ENCODE measurements at places on chromosomes 7 and 10.

GRCh38 chr10:131856441-131857094 lies 44.2 kb upstream of the PPP2R2D start:
- DNase-seq, result no peak

DNA sequence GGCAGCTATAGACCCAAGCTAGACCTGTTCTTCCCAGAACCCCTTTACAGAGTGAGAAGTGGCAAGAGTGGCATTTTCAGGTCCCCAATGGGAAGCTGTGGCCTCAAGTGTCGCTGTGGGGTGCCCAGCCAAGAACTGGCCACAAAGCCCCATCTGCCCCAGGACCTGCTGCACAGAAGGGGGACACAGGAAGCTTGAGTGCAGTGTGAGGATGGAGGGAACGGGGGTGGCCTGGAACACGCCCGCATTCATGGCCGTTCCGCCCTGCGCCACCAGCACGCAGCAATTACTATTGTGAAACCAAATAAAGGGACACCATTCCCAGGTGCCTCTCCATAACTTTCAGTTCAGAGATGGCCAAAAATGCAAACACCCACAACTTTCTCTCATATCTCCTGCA lies 237.6 kb upstream of the TCERG1L start:
- DNase-seq, result no peak

GRCh38 chr10:48691812-48692528 lies 7.3 kb downstream of the WDFY4 start:
- DNase-seq, result no peak

DNA sequence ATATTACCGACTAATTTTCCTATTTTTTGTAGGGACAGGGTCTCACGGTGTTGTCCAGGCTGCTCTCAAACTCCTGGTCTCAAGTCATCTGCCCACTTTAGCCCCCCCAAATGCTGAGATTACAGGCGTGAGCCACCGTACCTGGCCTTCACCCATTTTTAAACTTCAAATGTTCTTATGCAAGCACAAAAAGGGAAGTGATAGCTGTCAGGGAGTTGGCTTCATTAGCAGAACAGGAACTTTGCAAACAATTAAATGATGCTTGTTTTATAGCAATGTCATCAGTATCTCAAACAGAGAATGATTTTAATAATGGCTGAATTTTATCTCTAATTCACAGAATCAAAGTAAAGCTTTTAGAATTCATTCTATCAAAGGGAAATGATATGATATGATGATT lies 49.8 kb upstream of the FAM171A1 start:
- DNase-seq, result no peak

GRCh38 chr10:98808282-98808892 lies 361.7 kb upstream of the HPS1 start:
- DNase-seq, result no peak

DNA sequence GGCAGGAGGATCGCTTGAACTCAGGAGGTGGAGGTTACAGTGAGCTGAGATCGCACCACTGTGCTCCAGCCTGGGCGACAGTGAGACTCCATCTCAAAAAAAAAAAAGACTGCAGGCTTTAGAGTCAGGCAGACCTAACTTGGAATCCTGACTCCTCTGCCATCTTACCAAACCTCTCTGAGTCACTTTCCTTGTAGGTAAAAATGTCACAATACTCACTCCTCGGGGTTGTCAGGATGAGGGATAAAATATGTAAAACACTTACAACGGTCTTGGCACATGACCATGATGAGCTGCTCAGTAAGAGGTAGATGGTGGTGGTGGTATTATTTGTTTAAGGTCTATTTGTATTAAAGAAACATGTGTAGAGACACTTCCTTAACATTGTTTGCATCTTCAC lies 154.1 kb upstream of the PDE1C start:
- DNase-seq, result no peak

DNA sequence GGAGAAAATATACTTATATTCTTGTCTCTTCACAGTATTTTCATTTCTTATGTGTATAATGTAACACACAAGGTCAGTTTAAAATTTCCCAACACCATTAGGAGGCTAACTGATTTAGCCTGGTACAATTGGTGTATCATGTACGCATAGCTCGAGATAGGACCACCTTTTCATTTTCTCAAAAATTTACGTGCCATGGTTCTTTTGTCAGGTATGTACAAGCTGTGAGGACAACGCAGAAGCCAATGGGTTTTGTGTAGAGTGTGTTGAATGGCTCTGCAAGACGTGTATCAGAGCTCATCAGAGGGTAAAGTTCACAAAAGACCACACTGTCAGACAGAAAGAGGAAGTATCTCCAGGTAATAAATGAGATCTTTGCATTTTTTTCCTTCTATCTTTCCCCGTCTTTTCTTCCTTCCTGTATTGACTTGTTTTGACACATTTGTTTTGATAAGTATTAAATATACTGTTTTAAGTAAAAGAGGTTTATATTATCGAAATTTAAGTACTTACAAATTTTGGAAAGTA lies 55.0 kb downstream of the TRIM24 start:
- DNase-seq, result no peak

DNA sequence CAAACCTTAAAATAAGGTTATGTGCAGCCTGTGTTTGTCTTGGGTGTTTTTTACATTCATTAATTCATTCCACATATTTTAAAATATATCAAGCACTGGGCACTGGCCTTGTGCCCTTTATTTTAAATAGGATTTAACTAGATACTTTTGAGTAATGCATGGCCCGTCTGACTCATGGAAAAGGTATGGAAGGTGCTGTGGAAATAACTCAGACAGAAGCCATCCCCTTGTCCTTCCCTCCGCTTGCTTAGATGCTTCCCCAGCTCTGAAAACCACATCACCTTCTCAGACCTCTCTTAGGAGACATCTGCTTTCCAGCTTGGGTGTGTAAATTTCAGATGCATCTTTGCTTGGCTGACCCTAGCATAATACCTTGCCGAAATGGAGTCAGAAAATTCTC lies 30.5 kb downstream of the SLC18A2 start:
- no peak for DNase-seq

- no peak for DNase-seq
Measured at GRCh38 chr7:73899731-73900142, 38.8 kb downstream of the TMEM270 start.

DNA sequence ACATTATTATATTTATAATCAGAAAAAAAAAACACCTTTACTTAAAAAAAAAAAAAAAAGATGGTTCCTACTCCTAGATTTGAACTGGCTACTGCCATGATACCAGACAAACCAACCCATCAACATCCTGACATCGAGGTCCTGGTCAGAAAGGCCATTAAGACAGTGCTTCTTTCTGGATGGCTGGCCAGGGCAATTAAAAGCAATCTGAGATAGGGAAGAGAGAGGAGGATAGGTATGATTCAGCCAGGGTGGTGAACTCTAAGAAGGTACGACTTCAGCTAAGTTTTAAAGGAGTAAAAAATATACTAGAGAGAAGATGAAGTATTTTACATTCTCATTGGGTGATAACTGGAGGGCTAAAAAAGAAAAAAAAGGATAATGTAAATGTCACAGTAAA lies 139.0 kb downstream of the DOCK4 start:
- no peak for DNase-seq

- DNase-seq, result peak; percentile 35
Measured at GRCh38 chr10:17029581-17030271, 99.9 kb downstream of the CUBN start.

DNA sequence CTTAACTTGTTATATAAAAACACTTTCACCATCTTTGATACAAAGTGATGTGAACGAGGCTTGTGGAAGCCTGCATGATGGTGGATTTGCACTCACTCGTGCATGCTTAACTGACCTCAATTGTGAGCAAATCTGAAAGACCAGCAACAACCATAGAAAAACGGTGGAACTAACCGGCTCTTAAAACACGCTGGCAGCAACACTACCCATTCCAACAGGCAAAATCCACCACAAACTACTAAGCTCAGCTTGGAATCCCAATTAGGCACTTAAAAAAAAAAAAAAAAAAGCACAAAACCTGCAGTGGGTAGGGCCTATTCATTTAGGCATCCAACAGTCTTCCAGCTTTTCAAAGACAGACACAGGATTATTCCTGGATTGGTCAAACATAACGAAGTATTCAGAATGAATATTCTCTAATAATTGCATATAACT lies 1.8 kb downstream of the GDI2 start:
- no peak for DNase-seq

DNA sequence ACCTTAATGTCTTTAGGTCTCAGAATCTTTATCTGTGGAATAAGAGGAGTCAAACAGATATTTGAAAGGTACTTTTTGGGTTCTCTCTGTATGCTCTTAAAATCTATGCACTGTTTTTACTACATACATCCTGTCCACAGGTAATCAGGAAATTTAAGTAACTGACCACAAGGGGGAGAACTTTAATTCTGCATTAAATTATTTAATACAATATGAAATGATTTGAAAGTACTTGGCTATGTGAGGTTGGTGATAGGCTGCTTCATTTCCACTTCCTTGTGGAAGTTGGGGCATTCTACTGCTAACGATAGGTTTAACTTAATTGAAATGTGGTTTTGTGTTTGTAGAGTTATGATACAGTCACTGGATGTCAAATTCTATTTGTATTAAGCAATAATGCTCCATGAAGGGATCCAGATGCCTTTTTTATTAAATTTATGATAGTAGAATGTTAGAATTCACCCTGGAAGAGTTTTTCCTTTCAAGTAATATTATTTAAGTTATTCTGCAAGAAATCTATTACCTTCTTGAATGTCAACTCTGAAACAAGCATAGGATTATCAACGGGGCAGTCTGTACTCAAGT lies 6.0 kb downstream of the TEX47 start:
- no peak for DNase-seq

- no peak for DNase-seq
Measured at GRCh38 chr10:55058800-55059199, 257.8 kb upstream of the PCDH15 start.

DNA sequence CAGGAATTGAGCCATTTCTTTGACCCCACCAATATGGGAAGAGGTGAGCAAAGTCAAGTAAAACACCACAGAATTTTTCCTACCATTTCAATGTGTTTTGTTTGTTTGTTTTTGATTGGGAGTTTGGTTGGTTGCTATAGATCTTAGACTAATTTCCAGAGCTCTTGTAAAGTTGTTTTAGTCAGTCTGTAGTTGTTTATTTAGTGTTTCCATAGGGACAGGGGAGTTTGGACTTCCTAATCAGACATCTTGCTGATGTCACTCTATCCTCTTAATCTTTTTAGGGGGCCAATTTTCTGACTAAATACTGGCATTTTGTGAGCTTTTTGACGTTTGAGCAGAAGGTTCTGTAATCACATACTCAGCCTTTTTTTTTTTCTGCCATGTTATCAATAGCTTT lies 266.9 kb downstream of the ABCA13 start:
- DNase-seq, result no peak

DNA sequence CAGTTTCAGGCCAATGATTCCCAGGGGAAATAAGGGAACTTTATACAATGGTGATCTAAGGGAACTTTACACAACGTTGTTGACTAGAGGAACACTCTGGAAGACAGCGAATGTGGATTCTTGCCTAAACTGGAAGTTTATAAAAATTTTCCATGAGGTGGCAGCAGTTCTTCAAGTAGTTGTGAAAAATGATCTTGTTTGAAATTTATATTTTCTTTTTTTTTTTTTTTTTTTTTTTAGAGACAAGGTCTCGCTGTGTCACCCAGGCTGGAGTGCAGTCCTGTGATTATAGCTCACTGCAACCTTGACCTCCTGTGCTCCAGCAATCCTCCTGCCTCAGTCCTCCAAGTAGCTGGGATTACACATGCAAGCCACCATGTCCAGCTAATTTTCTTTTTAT lies 32.1 kb upstream of the GTF2I start:
- no peak for DNase-seq

DNA sequence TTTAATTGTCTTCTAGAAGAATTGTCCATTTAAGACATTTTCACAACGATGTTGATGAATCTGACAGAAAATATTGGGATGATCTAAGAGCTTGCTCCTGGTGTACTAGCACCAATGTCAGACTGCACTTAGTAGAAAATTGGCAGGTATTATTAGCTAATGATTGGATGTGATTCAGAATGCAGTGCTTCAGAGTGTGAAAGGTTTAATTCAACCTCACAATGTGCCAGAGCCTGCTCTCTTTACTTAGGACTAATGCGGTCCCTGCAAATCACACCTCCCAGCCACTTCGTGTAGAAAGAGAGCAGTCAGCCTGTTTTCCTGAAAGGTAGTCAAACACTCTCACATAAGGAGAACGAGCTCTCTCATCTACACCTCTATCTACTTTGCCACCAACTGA lies 197.5 kb downstream of the ZNF438 start:
- no peak for DNase-seq

DNA sequence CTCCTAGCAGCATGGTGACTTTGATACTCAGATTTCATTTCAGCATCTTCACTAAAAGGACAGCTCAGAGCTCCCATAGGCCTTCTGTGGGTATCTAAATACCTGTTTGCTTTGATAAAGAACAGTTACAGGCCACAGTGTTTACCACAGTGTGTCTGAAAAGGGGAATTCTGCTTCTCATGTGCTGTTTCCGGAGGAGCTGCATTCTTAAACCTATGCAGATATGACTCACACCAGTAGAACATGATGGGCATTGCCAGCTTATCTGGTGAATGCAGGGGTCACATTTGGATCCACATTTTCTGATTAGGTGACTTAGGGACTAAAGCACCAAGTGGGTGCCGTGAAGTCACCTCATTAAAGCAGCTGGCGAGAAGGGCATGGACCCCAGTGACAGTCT lies 52.6 kb downstream of the TRRAP start:
- no peak for DNase-seq

DNA sequence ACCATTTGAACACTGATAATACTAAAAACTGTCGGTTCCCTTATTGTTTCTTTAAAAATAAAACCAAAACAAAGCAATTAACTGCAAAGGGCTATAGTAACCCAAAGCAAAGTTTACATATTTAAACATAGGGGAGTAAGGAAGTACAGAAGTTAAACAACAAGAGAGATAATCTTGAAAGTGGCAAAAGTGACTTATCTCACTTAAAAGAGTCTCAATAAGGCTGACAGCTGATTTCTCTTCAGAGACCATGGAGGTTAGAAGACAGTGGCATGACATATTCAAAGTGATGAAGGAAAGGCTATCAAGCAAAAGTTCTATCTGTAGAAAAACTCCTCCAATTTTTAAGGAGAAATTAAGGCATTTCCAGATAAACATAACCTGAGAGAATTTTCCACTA lies 233.5 kb upstream of the HDAC9 start:
- no peak for DNase-seq

DNA sequence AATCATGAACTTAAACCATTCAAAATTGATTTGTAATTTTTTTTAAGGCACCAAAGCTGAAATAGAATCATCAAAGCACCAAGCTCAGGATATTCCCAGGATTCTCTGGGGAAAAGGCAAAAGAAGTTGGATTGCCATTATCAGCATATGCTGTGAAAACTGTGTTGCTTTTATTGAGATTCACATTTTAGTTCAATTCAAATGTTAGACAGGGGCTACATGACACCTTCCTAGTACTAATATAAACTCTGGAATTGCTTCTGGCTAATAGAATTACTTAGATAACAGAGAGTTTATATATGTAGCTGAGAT lies 4.3 kb upstream of the NDST2 start:
- no peak for DNase-seq

- DNase-seq, result no peak
Measured at GRCh38 chr10:25575343-25575742, 358.7 kb upstream of the MYO3A start.

DNA sequence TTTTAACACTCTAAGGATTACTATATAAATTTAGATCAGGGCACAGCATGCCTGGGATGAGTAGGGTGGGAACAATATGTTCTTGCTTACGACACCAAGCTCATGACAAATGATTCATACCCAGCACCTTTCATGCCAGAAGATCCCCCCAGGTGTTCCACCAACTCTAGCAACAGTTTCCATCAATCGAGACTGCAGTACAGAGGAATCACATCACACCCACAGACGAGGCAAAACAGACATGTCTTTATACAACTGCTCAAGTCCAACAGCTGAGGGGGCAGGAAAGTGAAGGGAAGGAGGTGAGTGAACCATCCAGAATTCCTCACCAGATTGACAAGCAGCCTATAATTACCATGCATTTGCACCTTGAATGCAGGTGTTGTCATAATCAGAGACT lies 3.6 kb downstream of the SORCS1 start:
- peak; percentile 8 for DNase-seq
